ENCODE measurements at places on chromosomes 2 and 18. TPM values are rescaled to one million over a fixed set of nuclear protein-coding genes. Genes with fewer than 3 reads are reported as not detected.

DNA sequence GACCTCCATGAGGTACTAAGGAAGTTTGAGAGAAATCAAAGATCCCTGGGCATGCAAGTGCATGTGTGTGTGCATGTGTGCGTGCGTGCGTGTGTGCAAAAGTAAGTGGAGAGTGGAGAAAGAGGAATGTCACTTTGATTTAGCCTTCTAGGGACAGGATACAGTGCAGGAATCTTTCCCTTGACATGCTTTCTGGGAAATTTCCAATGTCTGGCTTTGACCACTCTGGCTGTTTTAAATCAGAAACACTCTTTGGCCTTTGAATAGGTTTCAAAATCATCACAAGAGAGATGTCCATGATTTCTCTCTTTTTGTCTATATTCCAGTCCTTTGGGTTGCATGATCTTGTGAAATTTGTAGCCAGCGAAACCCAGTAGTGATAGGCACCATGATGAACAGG is 162.0 kb downstream of the ALK start:
- no peak for DNase-seq

- DNase-seq, result no peak
These were observed 143.6 kb downstream of the RTP5 start for GRCh38 chr2:242012956-242013764.

- no peak for DNase-seq
These were observed 56.1 kb downstream of the PRKRA start for GRCh38 chr2:178394859-178395258.

GRCh38 chr18:55387139-55387984 is 200.6 kb downstream of the TCF4 start:
- DNase-seq, result no peak

DNA sequence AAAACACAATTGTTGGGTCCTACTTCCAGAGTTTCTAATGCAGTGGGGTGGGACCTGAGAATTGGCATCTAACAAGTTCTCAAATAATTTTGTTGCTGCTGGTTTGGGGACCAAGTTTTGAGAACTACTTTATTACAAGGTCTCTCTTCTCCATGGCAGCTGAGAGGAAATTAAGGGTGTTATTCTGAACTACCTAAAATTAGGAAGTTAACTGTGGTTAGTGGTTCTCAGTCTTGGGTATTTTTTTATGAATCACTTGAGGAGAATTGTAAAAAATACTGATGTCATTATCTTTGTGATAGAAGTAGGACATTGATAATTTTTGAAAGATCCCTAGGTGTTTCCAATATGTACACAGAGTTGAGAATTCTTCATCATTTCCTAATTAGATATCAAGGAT is 210.2 kb downstream of the MC4R start:
- DNase-seq, result no peak

- DNase-seq, result no peak
These were observed 101.2 kb downstream of the KCNS3 start for GRCh38 chr2:17979707-17980106.

The PLEKHA3 gene
- 24.7 TPM for total RNA-seq

The PMAIP1 gene
- total RNA-seq, result 19.1 TPM

The IHH gene
- not detected for total RNA-seq

DNA sequence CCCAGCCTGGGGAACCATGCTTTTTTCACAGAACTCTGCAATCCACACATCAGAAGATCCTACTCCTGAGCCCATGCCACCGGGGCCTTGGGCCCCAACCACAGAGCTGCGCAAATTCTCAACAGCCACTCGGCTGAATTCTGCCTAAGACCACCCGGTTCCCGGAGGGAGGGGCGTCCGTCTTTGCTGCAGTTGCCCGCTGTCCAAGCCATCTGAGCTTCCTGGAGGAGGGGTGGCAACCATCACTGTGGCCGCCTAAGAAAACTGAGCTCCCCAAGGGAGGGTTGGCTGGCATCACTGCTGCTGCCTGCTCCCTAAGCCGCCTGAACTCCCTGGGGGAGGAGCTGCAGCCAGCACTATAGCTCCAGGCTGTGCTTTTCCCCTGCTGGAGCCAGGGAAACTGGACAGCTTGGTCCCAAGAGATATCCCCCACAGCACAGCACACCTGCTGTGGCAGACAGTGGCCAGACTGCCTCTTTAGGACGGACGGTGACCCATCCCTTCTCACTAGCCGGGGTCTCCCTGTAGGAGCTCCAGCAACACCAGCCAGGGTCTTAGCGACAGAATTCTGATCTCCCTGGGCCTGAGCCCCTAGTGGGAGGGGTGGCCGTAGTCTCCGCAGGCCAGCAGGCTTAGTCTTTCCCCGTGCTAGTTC is 1411.6 kb upstream of the CDH2 start:
- DNase-seq, result no peak

DNA sequence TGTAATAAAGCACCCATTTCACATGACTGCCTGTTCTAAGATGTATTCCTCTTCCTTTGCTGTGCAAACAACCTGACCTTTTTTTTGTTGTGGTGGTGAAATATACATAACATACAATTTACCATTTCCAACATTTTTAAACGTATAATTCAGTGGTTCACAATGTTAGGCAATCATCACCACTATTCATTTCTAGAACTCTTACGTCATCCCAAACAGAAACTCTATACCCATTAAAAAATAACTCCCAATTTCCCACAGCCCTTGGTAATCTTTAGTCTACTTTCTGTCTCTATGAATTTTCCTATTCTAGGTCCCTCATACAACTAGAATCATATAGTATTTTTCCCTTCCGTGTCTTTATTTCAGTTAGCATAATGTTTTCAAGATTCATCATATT is 36.7 kb downstream of the RND3 start:
- no peak for DNase-seq

The KIF1A gene
- total RNA-seq, result 0.40 TPM

GRCh38 chr2:29401994-29402393 is 286.8 kb downstream of the CLIP4 start:
- no peak for DNase-seq

- DNase-seq, result no peak
These were observed 85.9 kb downstream of the ARMC9 start for GRCh38 chr2:231284296-231284695.

DNA sequence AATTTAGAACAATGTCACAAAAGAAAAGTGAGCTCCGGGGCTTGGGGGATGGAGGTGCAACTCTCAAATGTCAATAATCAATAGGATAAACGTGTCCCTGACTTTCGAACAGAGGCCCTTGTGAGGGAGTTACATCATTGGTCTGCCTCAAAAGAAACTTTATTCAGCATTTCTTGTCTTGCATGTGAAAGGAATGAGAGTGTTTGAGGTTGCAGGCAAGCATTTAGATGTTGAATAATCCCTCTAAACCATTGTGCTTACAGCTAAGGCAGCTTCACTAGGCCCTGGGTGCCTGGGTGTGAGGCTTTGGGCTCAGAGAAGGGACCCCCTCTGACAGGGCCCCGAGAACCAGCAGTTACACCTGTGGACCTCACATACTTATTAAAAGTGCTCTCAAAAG is 28.6 kb upstream of the FHL2 start:
- DNase-seq, result no peak

DNA sequence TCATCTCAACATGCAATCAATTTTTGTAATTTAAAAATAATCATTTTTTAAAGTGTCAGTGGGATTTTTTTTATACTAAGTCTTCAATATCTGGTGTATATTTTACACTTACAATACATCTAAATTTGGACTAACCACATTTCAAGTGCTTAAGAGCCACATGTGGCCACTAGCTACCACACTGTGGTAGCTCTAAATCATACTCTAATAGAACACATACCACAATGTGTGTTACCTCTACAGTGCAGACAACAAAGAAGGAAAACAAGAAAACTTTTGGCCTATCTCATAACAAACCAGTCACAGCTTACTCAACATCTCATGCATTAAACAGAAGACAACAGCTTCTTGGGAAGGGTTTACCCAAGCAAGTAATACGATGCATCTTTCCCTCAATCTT is 24.5 kb downstream of the PIAS2 start:
- DNase-seq, result no peak

- DNase-seq, result no peak
These were observed 25.1 kb downstream of the DNPEP start for GRCh38 chr2:219362524-219363164.

The CCDC85A gene
- total RNA-seq, result not detected

DNA sequence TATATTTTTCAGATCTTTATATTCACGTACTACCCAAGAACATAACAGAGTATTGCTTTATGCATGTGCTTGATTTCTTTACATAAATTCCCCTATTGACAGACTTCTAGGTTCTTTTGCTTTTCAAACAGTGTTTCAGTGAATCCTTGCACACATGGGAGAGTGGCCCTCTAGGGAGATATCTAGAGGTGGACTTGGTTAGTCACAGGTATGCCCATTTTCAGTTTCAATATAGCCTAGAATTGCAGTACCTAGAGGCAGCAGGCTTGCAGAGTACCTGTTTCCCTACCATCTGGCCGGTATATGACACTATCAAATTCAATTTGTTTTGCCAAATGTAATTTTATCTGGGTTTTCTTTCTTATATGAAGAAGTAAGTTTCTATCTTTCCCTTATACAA is 36.8 kb downstream of the EML6 start:
- DNase-seq, result no peak

- DNase-seq, result no peak
These were observed 314.3 kb upstream of the POU3F3 start for GRCh38 chr2:104539649-104540048.

GRCh38 chr2:210626849-210627248 is 70.5 kb downstream of the CPS1 start:
- DNase-seq, result no peak

DNA sequence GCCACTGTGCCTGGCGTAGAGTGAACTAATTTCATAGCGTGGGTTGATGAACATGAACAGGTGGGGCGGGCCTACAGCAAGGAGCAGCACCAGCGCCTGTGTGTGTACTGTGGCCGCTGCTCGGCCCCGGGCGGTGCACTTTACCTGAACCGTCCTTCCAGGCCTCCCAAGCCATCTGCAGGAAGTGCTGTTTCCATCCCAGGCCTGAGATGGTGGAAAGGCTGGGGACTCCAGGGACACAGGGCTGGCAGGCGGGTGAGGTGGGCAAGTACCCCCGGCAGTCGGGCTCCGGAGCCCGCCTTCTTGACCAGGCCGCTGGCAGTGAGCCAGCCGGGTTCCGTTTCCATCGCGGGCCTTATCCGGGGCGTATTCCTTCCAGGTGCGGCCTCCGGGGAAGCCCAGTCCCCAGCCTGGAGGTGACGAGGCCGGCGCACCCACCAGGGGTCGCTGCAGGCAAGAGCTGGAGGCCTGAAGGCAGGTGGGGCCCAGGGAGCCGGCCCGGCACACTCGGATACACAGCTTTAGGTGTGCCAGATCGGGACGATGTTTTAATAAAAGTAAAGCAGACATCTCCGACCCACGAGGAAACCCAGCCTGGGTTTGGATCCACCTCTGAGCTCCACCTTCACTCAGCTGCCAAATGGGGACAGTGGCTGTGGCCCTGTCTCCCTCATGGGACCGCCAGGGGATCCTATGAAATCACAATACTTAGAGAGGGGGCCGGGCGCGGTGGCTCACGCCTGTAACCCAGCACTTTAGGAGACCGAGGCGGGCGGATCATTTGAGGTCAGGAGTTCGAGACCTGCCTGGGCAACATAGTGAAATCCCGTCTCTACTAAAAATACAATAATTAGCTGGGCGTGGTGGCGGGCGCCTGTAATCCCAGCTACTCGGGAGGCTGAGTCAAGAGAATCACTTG is 22.7 kb upstream of the PDIA6 start:
- peak; percentile 79 for DNase-seq

- no peak for DNase-seq
These were observed 43.5 kb downstream of the CALCRL start for GRCh38 chr2:187404431-187405110.

GRCh38 chr2:191355170-191355758 is 110.1 kb downstream of the MYO1B start:
- no peak for DNase-seq

The NT5DC4 gene
- total RNA-seq, result not detected

- DNase-seq, result no peak
These were observed 123.7 kb downstream of the MAP4K4 start for GRCh38 chr2:101821059-101821805.

DNA sequence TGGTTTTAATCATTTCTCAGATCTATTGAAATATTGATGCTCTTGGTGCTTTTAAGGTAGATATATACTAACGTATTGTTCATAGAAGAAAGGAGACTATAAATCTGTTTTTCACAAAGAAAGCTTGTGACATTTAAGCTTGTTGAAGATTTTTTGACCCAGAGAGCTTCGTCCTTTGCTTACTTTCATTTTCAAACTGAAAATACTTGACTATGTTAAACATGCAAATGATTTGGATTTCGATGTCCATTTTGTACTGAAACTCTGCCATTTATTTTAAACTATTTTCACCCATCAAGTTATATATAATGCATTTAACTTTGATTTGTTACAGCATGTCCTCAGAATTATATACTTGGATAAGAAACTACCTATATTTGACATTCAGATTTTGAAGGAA is 85.2 kb downstream of the SLC4A10 start:
- no peak for DNase-seq
